Astrocyte (in vitro differentiated cells and primary cell): ENCODE measurements at places on chromosomes 7 and 10. TPM values are rescaled to one million over a fixed set of nuclear protein-coding genes. Genes with fewer than 3 reads are reported as not detected.

MRLN gene
- not detected in 2 replicates for total RNA-seq

LBX1 gene
- total RNA-seq: not detected in 2 replicates

TUBB8 gene
- total RNA-seq: not detected in 2 replicates

ACTL6B gene
- not detected in 2 replicates for total RNA-seq

CALHM2 gene
- 1.2 and 1.4 TPM in 2 replicates for total RNA-seq

OGDH gene
- 65.6 and 73.7 TPM in 2 replicates for total RNA-seq
